ENCODE measurements at places on chromosomes 3 and 15. TPM values are rescaled to one million over a fixed set of nuclear protein-coding genes. Genes with fewer than 3 reads are reported as not detected.

The DUOX1 gene
- 9.5 TPM for polyA plus RNA-seq

The SEMA3G gene
- polyA plus RNA-seq, result 0.06 TPM

The ALCAM gene
- 27.6 TPM for polyA plus RNA-seq

The FETUB gene
- not detected for polyA plus RNA-seq

The SCAANT1 gene
- polyA plus RNA-seq, result not detected

The GHRL gene
- polyA plus RNA-seq, result not detected
